ENCODE measurements at places on chromosomes 5 and 9.
A peak's percentile ranks its signal among the peaks of the same experiment; 100 is the strongest.

DNA sequence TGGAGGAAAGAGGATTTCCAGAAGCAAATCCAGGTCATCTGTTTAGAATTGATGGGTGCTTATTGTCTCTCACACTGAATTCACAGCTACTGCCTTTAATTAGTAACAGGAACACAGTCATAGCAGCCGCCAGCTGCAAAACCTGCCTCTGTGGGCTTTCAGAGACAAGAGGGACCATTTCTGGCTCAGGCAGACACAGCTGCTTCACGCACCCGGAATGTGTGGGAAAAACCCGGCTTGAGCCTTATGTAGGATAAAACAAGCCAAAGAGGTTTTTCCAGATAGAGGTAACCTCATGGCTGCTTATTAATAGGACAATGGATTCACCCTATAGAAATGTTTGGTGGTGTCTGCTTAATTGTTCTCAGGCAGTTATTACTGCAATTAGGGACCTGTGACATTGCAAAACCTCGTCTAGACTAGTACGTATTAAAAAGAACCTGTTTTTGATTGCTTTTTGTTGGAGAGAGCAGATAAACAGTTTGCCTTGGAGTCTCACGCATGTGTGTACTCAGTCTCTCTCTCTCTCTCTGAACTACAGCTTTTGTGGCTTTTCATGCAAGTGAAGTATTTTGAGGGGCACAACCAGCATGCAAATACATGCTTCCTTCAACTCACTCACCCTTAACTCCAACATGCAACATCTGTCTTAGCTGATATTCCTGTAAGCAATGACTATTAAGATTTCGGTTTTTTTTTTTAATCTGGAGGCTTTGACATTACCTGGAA, 302.7 kb downstream of the PLK2 start:
- no peak for DNase-seq

GRCh38 chr9:107213561-107214028, 69.5 kb upstream of the RAD23B start:
- peak; percentile 36 for DNase-seq

DNA sequence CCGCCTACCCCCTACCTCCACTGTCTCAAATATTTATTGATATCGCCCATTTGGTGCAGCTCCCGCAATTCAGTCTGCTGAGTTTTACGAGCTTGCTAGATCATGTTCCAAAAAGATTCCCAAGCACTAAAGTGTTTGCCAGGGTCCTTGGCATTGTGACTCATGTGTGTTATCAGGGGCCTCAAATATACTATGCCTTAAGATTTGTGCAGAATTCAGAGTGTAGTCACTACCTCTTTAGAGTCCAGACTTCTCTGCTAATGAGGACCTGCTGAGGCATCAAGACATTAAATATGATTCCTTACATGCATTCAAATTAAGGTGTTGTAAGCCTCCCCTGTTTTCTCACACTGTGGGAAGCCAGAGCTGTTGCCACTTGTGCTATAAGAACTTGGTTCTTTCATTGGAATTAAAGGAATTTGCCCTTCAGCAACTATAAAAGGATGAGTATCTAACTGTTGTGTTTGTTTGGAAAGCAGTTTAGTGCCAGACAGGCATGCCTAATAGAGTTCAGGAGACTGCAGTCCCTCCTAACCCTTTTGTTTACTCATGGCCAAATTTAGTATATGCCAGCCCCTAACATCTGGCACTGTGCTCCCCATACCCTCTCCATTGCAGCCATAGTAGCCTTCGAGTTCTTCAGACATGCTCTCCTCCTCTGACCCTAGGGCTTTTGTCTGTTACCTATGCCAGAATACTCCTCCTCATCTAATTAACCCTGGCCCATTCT, 316.4 kb downstream of the NR3C1 start:
- DNase-seq, result no peak

GRCh38 chr9:95120781-95121370, 196.6 kb downstream of the FANCC start:
- no peak for DNase-seq

- DNase-seq, result no peak
Observed at GRCh38 chr5:172679628-172680212, 38.7 kb downstream of the NEURL1B start.

DNA sequence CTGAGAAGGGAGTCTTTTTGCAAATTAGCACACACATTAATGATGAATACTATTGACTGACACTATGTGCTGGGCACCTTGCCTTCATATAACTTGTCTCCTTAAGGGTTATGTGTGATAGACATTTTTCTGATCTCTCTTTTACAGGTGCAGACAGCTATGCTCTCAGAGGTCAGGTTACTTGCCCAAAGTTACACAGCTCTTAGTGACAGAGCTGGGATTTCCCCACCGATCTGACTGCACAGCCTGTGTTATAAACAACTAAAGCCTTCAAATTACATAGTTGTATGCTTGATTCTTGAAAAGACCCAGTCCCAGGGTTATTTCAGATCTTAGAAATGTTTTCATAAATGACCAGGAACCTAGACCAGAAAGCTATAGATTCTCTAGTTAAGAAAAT, 462.7 kb downstream of the EBF1 start:
- DNase-seq, result no peak

- DNase-seq, result no peak
Observed at GRCh38 chr9:115653171-115653606, 500.4 kb upstream of the PAPPA start.

DNA sequence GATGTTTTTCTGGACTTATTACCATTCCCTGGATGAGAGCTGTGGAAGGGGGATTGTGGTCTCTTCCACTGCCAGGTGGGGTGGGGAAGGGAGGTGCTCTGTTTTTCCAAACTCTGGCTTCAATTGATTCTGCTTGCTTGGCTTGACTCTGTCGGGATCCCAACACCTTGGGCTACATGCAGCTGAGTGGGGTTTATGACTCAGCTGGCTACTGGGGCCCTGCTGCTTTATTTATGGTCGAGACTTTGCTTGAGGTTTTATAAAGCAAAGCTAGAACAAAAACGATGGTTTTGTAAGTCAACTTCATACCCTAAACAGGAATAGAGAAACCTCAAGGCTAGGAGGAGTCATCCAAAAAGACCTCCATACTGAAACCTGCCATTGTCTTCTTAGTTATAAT, 76.3 kb downstream of the AOPEP start:
- peak; percentile 52 for DNase-seq

DNA sequence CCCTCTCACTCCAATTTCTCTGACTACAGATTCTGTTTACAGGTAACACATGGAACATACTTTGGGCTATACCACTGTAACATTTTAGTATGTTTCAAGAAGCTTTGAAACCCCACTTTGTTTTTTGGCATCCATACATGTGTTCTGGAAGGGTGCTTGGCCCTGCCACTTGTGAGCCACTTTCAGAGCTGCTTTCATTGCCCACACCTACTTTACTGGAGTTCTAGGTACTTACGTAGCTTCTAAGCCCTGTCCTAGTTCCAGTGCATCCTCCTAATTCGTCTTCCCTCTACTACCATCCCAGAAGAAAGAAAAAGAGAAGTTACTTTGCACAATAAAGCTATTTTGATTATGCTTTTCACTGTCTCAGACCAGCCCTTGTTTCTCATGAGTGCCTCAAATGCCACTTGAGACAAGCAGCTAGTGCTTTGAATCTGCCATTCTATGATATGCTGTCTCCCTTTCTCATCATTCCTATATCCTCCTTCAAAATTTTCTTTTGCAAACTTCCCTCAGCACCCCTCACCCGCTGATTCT, 26.5 kb upstream of the C5orf47 start:
- DNase-seq, result no peak

DNA sequence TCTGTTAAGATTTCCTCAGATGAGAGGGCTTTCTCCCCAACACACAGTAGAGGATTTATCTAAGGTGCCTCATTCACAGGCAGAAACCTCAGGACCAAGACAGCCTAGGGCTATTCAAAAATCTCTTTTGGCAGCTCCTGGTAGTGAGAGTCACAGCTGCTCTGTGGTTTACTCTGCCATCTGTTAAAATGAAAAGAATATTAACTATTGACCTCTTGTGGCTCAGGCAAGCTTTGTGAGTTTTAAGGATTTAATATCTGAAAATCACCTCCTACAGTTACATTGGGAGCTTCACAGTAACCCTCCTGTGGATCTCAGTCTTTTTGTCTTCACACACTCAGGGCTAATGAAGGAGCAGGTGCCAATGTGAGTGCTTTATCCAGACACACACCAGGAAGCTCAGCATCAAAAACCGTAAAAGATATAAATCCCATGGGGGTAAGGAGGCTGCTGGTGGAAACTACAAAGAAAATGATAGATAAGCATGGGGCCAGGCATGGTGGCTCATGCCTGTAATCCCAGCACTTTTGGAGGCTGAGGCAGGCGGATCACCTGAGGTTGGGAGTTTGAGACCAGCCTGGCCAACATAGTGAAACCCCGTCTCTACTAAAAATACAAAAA, 29.7 kb downstream of the PPP1R2B start:
- no peak for DNase-seq

DNA sequence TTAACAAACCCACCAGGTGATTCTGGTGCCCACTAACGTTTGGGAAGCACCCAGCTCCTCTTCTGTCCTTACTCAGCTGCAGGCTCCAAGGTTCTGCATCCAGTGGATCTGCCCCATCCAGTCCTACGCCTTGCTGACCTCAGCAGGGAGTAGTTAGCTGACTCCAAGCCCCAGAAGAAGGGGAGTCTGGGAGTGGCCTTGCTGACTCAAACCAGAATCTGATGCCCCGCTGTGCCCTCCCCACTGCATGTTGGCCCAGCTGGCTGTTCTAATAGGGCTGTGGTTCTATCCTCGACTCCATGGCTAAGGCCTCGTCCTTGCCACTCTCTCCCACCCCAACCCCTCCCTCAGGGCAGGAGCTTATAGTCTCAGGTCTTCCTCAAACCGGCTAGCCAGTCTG, 136.3 kb downstream of the TTLL11 start:
- no peak for DNase-seq

DNA sequence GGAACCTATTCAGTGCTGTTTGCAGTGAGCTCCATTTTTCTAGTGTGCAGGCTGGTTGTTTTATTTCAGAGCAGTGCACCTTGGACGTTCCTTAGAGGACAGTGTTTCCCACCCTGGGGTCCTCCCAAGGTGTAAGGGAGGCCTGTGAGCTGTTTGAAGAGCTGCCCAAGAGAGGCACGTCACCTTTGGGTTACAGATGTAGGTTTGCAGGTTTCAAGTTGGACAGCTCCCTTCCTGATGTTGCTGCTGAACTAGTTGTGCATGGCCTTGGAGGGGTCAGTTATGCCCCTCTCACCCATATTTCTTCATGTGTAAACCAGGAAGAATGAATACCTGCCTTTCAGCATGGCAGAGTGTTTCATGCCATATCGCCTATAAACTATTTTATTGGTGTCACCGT, 34.7 kb upstream of the POMT1 start:
- no peak for DNase-seq

- DNase-seq, result no peak
Observed at GRCh38 chr5:10339058-10339811, 14.3 kb upstream of the MARCHF6 start.

GRCh38 chr5:2724831-2725230, 26.6 kb downstream of the IRX2 start:
- no peak for DNase-seq

DNA sequence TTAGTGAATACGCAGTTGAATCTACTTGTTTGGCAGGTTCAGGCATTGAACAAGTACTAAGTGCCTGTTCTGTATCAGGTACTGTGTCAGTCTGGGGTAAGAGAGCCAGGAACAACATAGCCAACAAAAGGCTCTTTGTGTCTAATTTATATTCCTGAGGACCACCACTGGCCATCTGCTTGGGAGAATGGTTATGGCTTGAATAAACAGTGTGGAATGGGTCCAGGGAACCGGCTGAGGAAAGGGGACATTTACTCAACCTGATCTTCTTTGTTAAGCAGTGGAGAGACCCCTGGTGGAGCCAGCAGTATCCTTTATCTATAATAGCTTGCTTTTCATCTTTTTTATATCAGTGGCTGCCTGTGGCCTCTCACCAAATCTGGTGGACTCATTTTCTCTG, 38.6 kb downstream of the EXOSC2 start:
- no peak for DNase-seq

DNA sequence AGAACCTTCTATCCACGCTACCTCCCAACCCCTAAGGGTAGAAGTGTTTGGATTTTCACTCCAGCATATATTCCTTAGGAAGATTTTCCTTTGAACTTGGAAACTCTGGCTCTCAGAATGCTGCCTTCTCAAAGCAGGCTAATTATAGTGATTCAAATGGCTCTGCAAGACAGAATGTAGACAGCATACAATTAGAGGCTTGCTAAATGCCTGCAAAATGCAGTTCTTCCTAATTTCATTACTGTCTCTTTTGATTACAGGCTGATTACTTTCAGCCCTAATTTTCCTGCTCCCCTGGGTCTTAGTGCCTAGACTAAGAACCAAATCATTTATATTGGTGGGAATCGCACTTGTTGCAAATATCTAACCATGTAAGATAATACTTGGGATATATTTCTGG, 50.8 kb downstream of the ANKDD1B start:
- no peak for DNase-seq

Data from stimulated activated CD8-positive, alpha-beta memory T cell treated with anti-CD3 and anti-CD28 coated beads, Interleukin-4, amount 100 ng/mL, for 48 hours (primary cell).